ENCODE measurements at places on chromosomes 16 and 17. TPM values are rescaled to one million over a fixed set of nuclear protein-coding genes. Genes with fewer than 3 reads are reported as not detected.

GRCh38 chr16:86366481-86366880 lies 143.8 kb upstream of the FOXF1 start:
- no peak for DNase-seq

- peak; percentile 60 for DNase-seq
Measured at GRCh38 chr17:64155751-64156544, 26.0 kb upstream of the ERN1 start.

DNA sequence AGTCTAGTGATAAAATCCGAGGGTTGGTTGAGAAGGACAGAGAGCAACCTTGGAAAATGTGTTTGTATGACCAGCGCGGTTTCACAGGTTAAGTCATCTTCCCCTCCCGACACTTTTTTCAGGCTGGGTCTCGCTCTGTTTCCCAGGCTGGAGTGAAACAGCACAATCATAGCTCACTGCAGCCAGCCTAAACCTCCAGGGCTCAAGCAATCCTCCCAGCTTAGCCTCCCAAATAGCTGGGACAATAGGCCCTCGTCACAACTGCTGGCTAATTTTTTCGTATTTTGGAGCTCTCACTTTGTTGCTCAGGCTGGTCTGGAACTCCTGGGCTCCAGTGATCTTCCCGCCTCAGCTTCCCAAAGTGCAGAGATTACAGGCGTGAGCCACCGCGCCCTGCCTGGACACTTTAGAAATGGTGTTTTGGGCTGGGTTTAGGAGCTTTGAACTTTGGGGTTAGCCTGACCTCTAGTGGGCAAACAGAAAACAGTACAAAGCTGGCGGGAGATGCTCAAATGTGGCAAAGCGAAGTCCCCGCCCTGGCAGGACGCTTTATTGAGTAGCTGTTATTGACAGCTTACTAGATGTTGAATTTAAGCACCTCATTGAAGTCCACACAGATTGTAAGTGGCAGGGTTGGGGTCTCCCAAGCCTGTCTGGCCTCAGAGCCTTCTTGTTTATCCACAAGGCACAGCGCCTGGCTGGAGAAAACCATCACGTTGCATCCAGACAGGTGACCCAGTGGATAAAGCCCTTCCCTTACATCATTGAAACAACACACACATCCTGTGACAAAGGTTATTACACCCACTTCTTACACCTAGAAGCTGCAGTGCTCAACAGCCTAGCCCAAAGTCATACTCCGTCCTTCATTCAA lies 34.7 kb upstream of the RBBP6 start:
- DNase-seq = peak; percentile 55

GRCh38 chr17:78988152-78988551 lies 8.4 kb upstream of the LGALS3BP start:
- no peak for DNase-seq

GRCh38 chr16:48864055-48864454 lies 254.1 kb upstream of the N4BP1 start:
- DNase-seq = no peak

- DNase-seq = no peak
Measured at GRCh38 chr16:49923411-49923810, 67.5 kb upstream of the ZNF423 start.

- no peak for DNase-seq
Measured at GRCh38 chr17:79851461-79851817, 12.2 kb upstream of the CBX4 start.

- DNase-seq = no peak
Measured at GRCh38 chr16:3274490-3274889, 8.8 kb upstream of the ZNF263 start.

GRCh38 chr16:84741340-84741830 lies 41.6 kb downstream of the USP10 start:
- DNase-seq = no peak

DNA sequence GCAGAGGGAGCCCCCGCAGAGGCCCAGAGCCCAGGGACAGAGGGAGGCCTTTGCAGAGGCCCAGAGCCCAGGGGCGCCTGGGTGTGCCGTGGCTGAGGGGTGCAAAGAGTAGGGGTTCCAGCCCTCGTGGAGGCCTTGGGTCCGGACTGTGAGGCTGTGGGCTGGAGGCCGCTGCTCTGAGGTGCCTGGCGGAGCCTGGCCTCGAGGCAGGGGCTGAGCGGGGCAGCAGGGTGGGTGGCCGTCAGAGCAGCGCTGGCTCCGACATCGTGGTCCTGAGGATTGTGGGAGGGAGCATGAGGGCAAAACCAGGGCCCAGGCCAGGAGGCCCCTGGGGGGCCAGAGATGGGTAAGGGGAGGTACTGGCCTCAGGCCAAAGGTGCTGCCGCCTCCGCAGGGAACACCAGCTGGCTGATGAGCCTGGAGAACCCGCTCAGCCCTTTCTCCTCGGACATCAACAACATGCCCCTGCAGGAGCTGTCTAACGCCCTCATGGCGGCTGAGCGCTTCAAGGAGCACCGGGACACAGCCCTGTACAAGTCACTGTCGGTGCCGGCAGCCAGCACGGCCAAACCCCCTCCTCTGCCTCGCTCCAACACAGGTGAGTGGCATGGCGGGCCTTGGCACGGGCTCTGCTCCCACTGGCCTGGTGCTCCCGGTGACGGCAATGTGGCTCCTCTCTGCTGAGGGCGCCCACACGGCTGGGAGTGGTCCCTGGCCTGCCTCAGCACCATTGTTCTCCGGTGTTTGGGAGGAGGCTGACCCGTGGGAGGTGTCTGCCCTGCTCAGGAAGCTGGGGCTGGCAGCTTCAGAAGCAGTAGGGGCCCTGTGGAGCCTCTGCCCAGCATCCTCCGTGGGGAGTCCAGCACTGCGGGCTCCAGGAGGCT lies 33.7 kb downstream of the TSC2 start:
- no peak for DNase-seq

DNA sequence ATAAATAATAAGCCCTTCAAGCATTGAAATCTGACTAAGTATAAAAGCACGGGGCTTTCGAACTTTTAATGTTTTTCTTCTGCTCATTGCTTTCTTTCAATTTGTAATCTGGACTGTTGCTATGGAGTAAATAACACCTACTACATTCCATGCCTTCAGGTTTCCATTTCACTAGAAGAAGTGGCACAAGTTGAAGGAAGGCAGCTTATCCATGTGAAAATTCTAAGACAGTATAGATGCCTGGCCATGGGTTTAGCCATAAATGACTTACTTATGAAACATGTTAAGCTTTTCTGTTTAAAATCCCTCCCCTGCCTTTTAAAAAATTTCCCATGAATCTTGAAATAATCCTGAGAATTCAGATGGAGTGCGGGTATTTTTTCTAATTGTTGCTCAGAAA lies 30.6 kb downstream of the KCNJ16 start:
- DNase-seq = no peak

DNA sequence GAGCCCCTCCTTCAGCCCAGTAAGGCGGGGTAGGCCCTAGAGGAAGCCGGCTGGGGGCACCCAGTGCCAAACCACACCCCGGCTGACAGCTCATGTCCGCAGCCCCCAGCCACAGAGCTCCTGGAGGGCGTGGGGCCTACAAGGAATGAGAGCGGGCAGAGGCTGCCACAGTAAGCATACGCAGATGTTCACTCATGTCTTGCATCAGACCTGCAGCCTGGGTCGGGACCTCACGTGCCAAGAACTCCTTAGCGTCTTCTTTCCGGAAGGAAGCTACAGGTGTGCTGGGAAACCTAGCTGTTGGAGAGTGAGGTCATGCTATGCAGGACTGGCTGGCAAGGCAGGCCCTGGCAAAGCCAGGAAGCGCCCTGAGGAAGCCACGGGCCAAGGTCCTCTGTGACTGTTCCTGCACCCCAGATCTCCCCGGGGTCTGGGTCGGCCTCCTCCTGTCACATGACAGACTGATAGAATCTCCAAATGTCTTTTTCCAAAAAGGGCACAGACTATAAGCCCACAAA lies 1.6 kb downstream of the ZNF598 start:
- no peak for DNase-seq

Gene SDR42E2
- polyA plus RNA-seq = 0.14 TPM

Gene PPP1R27
- polyA plus RNA-seq = 0.11 TPM

Gene SHCBP1
- polyA plus RNA-seq = 9.3 TPM

Gene KRT24
- not detected for polyA plus RNA-seq

All from right lung (tissue), 10 donors.